ENCODE measurements at places on chromosomes 3 and 15.

- no peak for ATAC-seq
These were observed 116.1 kb downstream of the PCCB start for GRCh38 chr3:136366289-136366688.

- ATAC-seq = no peak
These were observed 240.5 kb downstream of the TLE3 start for GRCh38 chr15:69857250-69857649.

DNA sequence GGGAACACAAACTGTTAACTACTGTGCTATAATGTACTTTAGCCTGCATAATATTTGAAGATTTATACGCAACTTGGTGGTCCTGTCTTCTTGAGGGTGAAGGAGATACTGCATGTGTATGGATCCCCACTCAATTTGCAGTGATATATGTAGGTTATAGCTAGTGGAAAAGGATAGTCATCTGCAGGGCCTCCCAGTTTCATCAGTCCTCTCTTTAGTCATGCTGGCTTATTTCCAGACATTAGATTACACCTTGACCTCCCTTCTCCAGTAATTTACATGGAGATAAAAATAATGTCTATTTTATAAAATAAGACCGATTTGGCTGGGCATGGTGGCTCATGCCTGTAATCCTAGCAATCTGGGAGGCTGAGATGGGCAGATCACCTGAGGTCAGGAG is 3.7 kb downstream of the NR1D2 start:
- no peak for ATAC-seq

DNA sequence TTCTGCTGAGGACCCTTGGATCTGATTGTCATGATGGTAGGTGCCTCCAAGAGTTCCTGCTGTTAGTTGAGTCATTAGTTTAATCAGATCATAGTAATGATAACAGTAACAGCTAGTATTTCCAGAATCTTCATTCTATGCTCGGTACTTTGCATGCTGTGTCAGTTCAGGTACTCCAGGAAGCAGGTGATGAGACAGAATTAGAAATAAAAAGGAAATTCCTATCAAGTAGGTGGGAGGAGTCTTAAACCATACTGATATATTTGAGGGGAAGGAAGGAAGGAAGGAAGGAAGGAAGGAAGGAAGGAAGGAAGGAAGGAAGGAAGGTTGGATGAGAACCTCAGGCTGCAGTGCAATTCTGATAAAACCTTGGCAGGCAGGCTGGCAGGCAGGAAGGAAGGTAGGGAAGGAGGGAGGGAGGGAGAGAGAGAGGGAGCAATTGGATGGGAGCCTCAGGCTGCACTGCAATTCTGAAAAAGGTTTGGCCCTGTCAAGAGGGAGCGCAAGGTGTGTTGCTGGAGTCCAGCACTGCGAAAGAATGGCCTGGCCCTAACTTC is 148.8 kb upstream of the NUDT16 start:
- ATAC-seq = no peak

DNA sequence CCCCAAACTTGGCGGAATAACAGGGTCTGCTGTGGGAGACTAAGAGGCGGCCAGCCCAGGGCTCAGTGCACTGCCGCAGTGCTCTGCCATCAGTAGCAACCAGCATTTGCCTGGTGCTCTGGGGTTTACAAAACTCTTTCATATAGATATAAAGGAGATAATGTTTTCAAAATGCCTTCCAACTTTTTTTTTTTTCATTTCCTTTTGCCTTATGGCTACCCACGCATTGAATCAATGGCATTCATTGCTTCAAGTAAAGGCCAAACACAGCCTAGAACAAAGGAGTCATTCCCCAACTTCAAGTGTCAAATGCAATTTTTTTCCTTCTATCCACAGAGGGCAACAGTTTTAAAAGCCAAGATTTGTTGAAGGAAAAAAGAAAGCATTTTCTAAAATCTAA is 11.6 kb upstream of the SLC24A5 start:
- no peak for ATAC-seq

All from SK-N-SH treated with all-trans-retinoic acid at 6 μM for 48 hours (cell line).